Astrocyte (in vitro differentiated cells and primary cell): ENCODE measurements at places on chromosomes 6 and 20. TPM values are rescaled to one million over a fixed set of nuclear protein-coding genes. Genes with fewer than 3 reads are reported as not detected.

- DNase-seq = no peak
Observed at GRCh38 chr6:29567991-29568390, 8.5 kb upstream of the UBD start.

NR2E1 gene
- not detected in 2 replicates for total RNA-seq

- DNase-seq = no peak
Observed at GRCh38 chr20:48257833-48258232, 472.6 kb upstream of the SULF2 start.

DNA sequence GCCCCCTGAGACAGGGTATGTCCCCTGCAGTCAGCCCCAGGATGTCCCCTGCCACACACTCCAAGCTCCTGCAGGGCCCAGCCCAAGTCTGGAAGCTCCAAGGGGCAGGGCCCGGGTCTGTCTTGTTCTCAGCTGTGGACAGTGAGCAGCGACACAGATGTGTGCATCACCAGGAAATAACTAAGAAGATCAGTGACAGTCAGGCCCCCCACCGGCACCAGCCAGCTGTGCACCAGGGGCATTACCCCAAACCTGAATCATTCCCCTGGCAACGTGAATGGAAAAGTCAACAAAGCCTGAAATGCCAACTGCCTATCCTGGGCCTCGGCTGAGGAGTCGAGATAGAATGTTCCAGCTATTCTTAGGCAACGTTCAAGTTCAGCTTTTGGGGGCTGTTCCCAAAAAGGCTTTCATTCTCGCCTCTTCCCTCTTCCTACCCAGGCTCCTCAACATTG lies 105.0 kb downstream of the PREX1 start:
- DNase-seq = peak; percentile 19

DNA sequence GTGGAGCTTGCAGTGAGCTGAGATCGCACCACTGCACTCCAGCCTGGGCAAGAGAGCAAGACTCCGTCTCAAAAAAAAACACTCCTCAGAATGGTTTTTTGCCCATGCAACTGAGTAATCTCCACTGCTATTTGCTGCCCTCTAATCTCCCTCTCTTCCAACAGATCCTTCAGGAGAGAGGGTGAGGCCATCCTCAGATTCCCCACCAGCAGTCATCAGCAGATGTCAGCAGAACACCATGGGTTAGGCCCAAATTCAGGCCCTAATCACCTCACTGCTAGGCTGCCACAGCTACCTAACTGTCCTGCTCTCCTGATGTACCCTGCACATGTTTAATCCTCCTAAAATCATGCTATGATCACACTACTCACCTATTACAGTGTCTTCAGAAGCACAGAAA lies 63.2 kb upstream of the BEND6 start:
- no peak for DNase-seq

GRCh38 chr6:55584654-55585354 lies 5.8 kb upstream of the HMGCLL1 start:
- DNase-seq = no peak

- no peak for DNase-seq
Observed at GRCh38 chr6:14506656-14507246, 389.2 kb downstream of the CD83 start.

MATN4 gene
- 0.19 and 0.20 TPM in 2 replicates for total RNA-seq

DNA sequence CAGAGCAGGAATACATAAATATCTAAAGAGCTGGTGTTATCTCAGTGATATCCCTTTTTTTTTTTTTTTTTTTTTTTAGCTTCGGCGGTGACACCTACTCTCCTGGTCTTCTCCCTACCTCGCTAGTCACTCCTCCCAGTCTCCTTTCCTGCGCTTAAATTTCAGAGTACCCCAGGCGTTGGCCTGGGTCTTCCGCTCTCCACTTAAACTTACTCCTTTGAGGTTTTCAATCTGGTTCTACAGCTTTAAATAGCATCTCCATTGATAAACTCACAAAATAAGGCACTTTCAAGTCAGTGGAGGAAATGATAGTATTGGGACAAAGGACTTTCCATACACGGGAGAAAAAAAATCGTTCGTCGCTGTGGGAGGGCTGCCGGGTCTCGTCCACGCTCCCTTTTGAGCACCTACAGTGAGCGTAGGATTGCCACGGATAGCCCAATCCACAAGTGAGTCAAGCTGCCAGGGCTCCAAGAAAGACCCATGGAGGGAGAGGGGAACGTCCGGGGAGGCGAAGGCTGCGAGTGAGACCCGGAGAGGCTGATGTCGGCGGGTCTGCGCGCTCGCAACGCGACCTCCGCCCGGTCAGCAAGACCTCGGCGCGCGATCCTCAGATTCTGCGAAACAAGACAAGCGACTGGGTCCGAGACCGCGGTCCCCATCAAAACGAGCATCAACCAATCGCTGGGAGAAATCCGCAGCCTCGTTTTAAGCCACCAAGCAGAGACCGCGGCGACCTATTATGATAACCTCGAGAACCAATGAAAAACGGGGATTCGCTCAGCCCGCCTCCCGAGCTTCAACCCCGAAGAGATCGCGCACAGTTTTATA lies 672 bp upstream of the SRSF6 start:
- DNase-seq = peak; percentile 89
